Panc1 (cell line): ENCODE measurements at places on chromosomes 1 and 21.

DNA sequence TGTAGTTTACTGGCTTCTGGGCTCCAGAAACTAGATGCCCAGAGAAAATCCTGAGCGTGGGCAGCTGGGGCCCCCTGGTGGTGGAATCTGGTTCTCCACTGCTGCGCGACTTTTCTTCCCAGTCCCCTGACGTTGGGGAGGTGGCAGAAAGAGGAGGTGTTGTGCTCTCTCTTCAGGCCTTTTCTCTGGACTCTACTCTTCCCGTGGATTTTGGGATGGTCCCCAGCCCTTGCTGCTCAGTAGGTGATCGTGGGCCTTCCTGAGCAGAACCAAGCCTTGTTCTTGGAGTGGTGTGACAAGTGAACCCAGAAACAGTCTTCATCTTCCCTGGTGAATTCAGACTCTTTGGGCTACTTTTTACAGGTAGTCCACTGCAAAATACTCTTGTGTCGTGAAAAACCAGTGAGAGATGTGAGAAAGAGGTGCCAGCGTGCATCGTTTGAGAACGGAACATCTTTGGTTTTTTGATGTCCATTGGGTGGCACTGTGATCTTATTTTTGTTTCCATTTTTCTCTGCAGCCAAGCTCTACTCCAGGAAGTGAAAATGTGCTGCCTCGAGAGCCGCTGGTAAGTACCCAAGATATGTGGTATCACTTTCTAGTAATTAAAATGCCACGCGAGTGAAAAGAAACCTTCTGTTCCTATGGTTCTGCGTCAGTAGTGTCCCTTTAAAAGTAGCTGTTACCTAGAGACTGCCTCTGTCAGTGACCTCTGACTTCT, 20.2 kb downstream of the PEX14 start:
- DNase-seq = no peak

- no peak for DNase-seq
Measured at GRCh38 chr21:29730281-29730680, 209.5 kb downstream of the GRIK1 start.

GRCh38 chr1:226547754-226548191, 791 bp upstream of the STUM start:
- peak; percentile 71 for DNase-seq

GRCh38 chr1:52059321-52059720, 3.2 kb downstream of the BTF3L4 start:
- DNase-seq = no peak

DNA sequence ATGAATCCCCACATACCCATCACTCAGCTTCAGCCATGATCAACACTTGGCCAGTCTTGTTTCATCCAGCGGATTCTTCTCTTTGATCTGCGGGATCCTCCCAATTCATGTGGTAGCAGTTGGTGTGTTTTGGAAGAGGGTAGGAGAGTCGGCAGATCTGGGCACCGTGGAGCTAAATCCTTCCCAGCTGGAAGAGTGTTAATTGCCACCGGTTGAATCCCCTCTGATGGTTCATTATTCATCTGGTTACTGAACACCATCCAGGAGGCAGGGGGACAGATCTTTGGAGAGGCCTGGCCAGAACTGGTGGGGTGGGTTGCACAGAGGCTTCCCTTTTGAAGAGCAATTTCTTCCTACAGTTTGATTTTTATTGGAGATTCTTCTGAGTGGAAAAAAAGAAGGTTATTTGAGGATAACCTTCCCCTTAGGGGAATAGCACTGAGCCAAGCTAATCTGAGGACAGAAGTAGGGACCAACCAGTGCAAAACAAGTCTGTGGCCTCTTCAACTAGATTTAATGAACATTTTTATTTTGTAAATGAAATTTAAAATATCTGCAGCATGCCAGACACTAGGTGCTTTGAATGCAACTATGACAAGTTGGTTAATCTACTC, 8.1 kb downstream of the NFASC start:
- no peak for DNase-seq

DNA sequence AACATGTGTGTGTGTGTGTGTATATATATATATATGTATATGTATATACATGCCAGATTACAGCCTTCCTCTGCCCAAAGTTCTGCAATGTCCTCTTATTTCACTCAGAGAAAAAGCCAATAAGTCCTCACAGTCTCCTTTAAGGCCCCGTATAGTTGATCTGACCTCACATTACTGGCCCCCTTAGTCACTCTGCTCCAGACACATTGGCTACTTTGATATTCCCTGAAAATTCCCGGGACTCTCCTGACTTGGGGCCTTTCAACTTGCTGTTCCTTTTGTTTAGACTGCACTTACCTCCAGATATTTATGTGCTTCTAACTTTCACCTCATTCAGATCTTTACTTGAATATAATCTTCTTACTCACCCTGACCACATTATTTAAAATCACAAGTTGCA, 4.2 kb upstream of the BSDC1 start:
- DNase-seq = no peak

- no peak for DNase-seq
Measured at GRCh38 chr1:1243807-1244191, 2.7 kb downstream of the C1QTNF12 start.

- DNase-seq = peak; percentile 94
Measured at GRCh38 chr1:145782272-145783099, 41.4 kb downstream of the RNF115 start.

- DNase-seq = no peak
Measured at GRCh38 chr1:221991221-221991620, 249.3 kb upstream of the DUSP10 start.

GRCh38 chr21:46289655-46290179, 3.6 kb downstream of the YBEY start:
- DNase-seq = no peak

GRCh38 chr1:59242370-59242769, 54.5 kb upstream of the FGGY start:
- DNase-seq = no peak

GRCh38 chr1:223183268-223183862, 40.3 kb upstream of the TLR5 start:
- DNase-seq = no peak

DNA sequence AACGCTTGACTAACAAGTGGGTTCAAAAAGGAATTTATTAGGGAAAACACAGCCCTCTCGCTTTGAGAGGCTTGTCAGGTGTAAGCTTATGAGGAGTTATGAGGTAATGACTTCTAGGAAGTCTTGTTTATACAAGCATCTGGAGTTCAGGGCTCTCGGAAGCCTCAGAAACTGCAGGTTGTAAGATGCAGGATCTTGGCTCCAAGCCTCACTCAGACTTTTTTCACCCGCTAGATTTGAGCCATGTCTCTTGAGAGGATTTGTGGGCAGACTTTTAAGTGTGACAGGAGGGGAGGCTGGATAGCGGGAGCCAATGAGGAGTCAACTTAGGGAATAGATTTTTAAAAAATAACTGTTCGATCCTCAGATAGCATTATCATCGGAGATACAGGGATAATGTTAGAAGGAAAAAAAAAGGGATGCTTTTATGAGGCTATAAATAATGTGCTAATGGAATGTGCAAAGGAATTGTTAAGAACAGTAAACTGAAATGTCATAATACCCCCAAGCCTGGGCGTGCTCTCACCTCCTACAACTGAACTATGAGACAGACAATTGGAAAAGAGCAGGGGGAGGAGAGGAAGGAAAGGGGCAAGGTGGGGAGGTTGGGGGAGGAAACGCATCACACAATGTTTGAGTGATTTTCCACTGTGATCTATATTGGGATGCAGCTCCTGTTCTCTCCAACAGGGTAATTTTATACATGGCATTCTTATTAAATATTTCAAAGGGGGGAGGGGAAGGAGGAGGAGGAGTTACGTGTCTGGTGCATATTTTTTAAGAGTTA, 107.4 kb upstream of the ESRRG start:
- DNase-seq = no peak

- no peak for DNase-seq
Measured at GRCh38 chr1:11072216-11072917, 12.5 kb upstream of the SRM start.

DNA sequence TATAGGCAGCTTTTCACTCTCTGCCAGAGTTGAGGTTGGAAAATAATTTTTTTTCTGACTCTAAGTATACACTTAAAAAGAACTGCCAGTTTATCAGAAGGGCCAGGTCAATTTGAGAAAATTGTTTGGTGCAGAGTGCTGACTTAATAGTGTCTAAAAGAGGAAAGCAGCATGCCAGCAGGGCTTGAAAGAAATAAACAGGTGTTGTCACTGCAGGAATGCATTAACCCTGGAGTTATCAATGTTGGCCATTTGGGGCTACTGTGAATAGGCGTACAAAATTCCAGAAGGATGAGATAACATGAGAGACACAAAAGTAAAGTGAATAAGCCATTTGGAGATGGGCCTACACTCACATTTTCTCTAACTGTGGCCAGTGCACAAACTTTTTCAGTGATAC, 220.6 kb upstream of the PLD5 start:
- DNase-seq = no peak

GRCh38 chr1:179866616-179867015, 11.0 kb downstream of the TOR1AIP2 start:
- no peak for DNase-seq

GRCh38 chr1:206114692-206115640, 2.2 kb downstream of the AVPR1B start:
- DNase-seq = no peak

DNA sequence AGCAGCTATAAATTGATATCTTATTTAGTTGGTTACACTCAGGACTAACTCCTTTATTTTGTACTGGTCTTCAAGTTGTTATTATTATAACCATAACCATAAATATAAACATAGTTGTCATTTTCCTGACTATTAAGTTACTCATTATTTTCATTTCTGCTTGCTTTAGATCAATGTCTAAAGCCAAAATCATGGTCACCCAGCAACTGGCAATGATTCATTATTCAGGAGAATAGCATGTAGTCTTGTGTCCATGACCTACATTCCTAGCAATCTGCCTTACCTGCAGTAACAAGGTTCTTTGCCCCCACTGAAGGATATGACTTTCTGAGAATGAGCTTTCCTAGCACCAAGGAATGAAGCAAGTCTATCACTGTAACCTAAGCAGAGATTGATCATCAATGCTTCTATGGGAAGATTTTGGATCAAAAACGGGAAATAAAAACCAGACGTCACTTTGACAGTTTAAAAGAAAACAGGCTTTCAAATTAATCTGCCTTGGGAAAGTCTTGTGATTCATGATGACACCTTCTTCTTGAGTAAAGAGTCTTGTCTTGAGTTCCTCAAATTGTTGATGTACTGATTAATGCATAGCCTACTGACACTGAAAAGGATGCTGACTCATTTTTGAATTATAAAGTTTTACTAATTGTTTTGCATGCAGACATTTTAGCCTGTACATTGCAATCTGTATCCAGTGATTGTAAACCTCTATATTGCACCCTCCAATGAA, 203.3 kb upstream of the IVNS1ABP start:
- no peak for DNase-seq

GRCh38 chr1:51009381-51009780, 39.3 kb downstream of the CDKN2C start:
- no peak for DNase-seq

DNA sequence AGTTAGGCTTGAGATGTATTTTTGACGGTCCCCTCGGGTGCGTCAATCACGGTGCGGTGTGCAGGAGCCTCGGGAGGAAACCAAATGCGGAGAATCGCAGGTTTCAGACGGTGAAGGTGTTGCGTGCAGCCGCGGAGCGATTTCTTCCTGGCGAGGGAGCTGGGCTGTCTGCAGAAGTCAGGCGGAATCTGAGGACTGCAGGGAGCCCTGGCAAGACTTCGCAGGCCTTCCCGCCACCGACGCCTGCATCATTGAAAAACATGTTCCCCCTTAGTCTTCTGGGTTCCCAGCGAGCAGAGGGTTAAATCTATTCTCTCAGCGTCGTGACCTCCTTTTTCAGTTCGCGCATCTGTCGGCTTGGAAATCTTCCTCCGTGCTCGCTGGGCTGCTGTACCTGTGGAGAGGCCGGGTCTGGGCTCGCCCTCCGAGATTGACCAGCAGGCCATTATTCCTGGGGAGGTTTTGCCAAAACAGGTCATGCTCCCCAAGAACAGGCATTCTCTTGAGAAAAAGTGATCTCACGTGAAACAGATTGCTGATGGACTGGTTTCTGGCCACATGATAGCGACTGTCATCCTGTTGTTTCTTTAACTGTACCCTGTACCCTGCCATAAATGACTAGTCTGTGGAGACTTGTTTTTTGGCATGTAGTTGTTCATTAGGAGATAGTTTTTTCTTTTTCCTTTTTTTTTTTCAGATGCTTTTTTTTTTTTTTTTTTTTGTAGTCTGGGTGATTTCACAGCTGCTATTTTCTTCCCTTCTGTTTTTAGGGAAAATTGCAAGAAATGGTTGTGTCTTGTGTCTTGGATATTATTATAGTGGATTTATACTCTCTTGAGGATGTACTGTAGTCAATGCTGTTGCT, 894 bp downstream of the EPB41 start:
- no peak for DNase-seq

GRCh38 chr1:89945852-89946476, 48.9 kb upstream of the ZNF326 start:
- no peak for DNase-seq

- DNase-seq = no peak
Measured at GRCh38 chr1:4267381-4268261, 367.5 kb upstream of the C1orf174 start.

- no peak for DNase-seq
Measured at GRCh38 chr1:52551507-52552235, 1.2 kb downstream of the TUT4 start.

DNA sequence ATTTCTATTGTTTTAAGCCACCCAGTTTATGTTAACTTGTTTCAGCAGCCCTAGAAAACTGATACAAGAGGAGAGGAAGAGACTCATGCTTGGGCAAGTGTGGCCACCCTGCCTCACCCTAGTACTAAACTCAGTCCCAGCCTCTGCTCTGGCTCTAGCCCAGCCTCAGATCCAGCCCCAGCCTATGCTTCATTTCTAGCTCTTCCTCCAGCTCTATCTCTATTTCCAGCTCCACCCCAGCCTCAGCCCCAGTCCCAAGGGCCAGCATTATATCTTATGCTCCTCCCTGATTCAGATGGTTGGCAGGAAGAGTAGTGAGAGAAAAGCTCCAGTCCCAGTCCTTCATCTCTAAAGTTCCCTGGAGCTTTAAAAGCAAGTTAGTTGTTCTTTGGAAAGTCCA, 535.5 kb downstream of the PTPRC start:
- no peak for DNase-seq

DNA sequence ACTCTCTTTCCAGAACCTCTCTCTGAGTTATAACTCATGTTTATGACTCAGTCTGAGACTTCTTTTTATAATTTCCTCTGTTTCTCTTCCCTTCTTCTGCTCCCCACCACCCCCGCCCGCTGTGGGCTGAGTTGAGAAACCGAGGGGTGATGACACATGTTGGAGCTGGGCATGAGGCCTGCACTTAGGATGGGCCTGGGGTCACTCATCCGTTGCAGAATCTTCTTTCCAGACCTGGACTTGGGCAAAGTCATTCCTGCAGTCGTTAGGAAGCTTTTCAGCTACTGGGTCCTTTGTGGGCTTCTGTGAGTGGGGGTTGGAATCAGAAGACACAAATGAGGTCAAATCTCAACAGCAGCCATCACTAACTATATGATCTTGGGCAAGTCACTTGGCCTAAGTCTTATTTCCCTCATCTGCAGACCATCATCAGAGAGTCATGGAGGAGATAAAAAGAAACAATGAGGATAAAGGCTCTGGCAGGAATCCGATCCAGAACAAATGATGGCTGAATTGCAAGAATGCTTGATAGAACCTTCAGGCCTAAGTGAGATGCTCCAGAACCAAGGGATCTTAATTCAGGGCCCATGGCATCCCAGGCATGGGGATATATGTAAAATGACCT, 53.4 kb downstream of the RPS6KA1 start:
- no peak for DNase-seq

GRCh38 chr1:38581396-38581795, 278.2 kb downstream of the RRAGC start:
- no peak for DNase-seq
